CD4-positive, alpha-beta T cell treated with Interleukin-12 subunit alpha and Interleukin-12 subunit beta, for 1 hour (primary cell): ENCODE measurements at places on chromosomes 3 and 15.
A peak's percentile ranks its signal among the peaks of the same experiment; 100 is the strongest.

DNA sequence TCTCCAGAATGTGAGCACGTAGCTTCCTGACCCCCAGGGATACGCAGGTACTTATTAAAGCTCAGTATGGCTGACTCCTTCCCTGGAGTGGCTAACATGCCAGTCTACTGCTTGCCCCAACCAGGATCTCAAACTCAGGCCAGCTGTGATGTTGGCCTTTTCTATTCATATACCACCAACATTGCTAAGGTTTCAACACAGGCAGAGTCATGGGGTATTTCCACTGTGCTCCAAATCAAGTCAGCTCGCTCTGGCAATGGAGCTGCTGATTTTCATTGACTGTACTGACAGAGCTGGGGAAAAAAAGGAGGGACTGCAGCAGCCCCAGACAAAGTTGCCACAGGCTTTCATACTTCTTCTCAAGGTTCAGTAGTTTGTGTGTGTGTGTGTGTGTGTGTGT is 87.0 kb downstream of the CFAP20DC start:
- no peak for DNase-seq

GRCh38 chr3:186760141-186760833 is 23.1 kb upstream of the EIF4A2 start:
- no peak for DNase-seq

GRCh38 chr3:132325103-132325606 is 7.9 kb downstream of the ACP3 start:
- no peak for DNase-seq

DNA sequence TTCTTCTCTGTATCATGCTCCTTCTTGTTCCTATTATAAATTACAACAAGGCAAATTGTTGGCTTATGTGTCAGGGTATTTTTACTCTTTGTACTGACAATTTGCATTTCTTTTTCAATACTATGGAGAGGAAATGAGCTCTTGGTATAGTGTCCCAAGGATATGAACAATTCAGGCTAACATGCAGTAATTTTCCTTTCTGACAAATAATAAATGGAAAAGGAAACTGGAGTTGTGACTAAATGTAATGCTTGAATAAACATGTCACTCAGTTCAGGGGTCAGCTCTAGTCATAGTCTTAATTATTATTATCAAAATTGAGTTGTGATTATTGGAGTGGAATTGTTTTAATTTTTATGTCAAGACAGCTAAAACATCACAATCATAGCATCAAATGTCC is 256.0 kb upstream of the ZPLD1 start:
- DNase-seq = no peak

DNA sequence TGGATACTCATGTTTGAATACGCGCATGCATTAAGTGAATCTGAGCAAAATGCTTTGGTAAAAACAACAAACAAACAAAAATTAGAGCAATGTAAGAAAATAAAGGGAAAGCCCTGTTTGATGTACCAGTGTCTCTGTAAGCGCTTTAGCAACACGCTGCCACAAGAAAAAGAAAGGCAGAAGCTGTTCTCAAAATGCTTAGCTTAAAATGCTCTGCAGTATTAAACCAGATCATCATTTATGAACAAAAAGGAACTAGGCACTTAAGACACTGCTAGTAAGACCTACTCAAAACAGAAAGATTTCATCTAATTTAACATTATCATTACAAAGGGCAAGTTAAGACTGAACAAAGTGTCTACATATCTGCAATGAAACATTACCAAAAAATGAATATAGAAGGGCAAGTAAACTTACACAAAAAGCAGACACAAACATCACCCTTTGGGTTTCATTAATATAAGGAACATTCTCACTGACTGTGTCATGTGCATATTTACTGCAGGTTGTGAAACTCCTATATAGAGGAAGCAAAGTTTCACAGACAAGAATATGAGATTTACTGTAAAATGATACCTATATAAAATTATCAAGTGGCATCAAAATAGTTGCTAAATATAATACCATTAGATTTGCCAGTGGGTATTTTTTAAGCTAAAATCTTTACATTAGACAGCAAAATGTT is 102.1 kb downstream of the FBXL22 start:
- no peak for DNase-seq

DNA sequence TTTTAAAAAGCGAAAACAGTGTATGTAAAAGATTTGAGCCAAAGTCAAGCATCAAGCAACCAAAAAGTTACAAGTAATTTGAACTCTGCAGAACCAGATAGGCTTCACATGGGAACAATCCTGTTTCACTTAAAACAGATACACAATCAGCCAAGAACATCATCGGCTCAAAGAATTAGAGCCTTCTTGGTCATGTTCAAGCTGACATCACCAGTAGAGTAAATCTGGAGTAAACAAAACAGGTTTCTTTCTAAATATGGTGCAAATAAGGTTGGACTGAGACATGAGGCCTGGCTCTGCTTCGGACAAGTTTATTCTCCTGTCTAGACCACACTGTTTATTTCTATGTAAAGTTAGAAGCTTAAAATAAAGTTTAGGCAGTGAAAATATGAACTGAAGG is 116.0 kb downstream of the GMNC start:
- no peak for DNase-seq

DNA sequence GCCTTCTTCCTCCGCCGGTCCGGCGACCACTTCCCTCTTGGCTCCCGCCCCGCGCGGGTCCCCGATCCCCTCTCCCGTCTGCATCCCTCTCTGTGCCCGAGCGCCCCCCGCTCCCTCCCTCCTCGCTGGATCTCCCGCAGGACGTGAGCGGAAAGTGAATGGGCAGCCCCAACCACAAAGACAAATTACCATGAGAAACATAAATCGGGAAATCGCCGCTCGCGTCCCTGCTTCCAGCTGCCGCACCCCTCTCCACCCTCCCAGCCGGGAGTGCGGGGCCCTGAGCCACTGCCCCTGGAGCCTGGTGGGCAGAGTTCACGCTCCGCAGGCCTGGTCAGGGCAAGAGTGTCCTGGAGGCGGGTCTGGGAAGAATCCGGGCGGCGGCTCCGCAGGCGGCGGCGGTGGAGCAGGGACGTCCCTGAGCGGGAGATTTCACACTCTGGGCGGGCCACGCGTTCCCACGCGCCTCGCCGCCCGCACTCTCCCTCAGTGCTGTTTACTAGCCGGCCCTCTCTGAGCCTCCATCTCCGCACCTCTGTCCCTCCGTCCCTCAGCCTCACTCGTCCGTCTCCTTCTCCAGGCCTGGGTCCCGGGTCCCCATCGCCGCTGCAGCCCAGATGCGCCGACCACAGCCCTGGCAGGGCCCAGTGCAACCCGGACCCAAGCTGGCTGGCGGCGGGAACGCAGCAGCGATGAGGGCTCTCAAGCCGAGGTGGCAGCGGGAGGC is 835 bp downstream of the SEMA5B start:
- no peak for DNase-seq

- no peak for DNase-seq
Measured at GRCh38 chr3:123610331-123610730, 25.5 kb upstream of the HACD2 start.

- DNase-seq = no peak
Measured at GRCh38 chr3:54131026-54131605, 8.8 kb downstream of the CACNA2D3 start.

GRCh38 chr3:57982561-57983243 is 25.5 kb upstream of the FLNB start:
- no peak for DNase-seq

DNA sequence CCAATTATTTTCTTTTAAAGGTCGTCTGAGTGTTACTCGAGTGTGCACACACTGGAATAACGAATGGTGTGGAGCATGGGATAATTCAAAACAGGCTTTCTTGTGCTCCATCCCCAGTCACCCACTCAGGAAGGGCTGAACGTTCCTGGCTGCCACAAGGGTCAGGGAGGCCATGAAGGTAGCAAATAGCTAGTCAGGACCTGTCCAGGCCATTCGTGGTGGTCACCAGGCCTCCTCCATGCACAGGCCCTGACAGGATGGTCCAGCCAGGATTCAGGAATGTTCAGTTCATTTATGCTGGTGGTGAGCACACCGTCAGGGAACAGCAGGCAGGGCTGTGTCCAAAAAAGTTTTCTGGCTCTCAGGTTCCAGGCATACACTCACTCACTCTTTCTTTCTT is 11.7 kb upstream of the NR2E3 start:
- DNase-seq = no peak

- no peak for DNase-seq
Measured at GRCh38 chr3:77134769-77135168, 94.9 kb downstream of the ROBO2 start.

DNA sequence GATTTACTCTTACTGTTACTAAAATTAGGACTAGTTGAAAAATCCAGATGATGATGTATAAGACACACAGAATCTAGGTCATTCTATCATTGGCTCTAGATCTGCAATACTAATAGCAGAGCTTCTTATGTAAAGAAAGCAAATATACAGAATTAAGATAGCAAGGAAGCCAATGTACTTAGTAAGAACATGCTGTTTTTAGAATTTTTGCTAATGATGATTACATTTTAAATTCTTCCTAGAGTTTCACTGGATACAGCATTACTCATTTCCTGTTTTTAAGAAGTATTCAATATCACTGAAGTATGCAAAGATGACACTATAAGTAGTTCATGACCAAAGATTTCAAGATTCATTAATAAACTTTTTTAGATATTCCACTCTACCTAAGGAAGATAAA is 60.7 kb downstream of the CFAP20DC start:
- no peak for DNase-seq

DNA sequence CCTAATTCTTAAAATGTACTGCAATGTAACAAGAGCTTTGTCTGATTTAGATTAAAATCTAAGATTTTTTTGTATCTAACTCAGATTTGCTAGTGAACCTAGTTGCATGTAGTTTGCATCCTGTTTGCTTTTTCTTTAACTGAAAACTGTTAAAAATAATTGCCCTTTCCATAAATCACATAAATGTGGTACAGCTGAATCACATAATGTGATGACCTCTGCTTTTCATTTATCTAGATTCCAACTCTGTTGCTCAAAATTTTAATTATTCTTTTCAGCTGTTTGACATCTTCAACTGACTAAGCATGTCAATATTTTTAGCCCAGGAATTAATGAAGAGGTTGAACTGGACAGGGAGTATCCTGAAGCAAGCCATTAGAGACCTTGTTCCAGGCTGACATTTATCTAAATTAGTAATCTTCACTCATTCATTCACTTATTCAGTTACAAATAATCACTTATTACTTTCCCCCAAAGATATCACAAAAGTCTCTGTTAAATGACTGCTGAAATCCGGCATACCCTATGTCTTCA is 101.9 kb upstream of the PLXND1 start:
- no peak for DNase-seq

- DNase-seq = no peak
Measured at GRCh38 chr3:143472731-143473523, 353.4 kb downstream of the CHST2 start.

DNA sequence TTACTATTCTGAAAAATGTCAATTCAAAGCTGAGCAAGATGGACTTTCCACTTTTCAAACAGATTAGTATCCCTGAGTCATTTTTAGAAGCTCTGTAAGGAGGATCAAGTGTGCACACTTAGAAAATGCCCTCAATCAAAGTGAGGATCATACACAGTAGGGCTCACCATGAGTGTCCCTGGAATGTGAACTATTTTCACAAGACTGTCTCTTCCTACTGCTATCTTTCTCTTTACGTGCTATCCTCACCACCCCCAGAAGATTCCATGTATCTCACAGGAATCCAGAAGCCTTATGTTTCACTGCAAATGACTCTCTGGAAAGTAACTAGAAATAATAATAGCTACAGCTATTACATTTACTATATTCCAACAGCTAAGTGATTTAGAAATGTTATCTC is 349.9 kb upstream of the TGFBR2 start:
- no peak for DNase-seq

DNA sequence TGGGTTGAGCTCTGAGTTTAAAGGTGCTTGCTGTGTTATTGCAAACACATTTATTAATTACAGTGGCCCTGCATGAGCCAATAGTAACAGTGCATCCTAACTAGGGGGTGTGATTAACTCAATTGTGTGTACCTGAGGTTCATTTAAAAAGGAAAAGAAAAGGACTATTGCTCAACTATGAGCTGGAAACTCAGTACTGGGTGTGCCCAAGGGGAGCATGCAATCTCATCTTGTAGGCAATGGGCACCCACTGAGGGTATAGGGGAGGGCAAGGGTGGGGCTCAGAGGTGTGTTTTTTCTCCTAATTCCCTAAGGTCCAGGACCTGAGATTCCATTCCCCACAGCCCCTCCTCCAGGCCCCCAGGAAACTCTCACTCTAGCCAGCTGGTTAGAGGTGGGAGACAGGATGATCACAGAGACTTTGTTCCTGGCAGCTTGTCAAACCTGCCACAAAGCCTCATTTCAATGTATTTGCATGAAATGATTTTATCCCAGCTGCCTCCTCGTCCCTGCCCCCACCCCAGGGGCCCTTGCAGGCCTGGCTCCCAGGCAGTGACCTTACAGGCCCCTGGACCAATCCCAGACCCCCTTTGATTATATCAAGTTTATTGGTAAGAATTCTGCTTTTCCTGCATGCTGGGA is 220.7 kb downstream of the TBC1D2B start:
- DNase-seq = no peak

GRCh38 chr3:56884387-56884786 is 82.6 kb upstream of the ARHGEF3 start:
- DNase-seq = no peak

DNA sequence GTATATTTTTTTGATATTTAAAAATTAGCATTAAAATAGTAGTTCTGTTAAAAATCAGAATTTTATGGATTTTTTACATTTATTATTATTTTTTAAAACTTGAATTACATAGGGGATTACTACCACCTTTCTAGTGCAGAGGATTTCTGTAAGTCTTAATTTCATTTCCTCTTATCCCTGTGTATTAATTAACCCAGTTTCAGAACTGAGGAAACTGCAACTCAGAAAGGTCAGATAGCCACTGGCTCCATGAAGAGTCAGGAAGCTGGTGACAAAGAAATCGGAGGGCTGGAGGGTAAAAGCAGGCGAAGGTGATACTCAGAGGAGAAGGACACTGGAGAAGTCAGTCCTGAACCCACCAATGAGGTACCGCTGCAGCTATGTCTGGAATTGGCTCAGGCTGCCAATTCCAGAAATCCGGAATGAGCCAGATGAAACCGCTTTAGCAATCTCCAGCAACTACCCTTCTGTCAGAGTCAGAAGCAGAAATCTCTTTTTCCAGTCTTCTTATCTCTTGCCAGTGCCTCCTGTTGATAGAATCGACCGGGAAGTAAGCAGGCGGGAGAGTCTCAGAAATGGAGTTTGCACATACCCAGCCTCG is 308.5 kb downstream of the SV2B start:
- no peak for DNase-seq

GRCh38 chr15:83065431-83065830 is 1.6 kb downstream of the BTBD1 start:
- DNase-seq = no peak

GRCh38 chr3:58021962-58022361 is 13.7 kb downstream of the FLNB start:
- no peak for DNase-seq

GRCh38 chr15:84752700-84753099 is 4.3 kb downstream of the ZNF592 start:
- DNase-seq = no peak

- DNase-seq = no peak
Measured at GRCh38 chr3:5305684-5305989, 118.1 kb downstream of the EDEM1 start.

- peak; percentile 34 for DNase-seq
Measured at GRCh38 chr15:59918994-59919951, 84.8 kb upstream of the FOXB1 start.

GRCh38 chr3:122994954-122995353 is 32.6 kb downstream of the SEMA5B start:
- DNase-seq = no peak
